Activated T-helper 2 cell treated with anti-CD3 and anti-CD28 coated beads, Interferon-gamma antibody, Interleukin-2, Interleukin-4, amounts not matched to agents 10 μg/mL and 5 μg/mL and 100 μg/mL, durations not matched to agents 14 hours and 24 hours and 36 hours (primary cell): ENCODE measurements at places on chromosomes 5 and 9. TPM values are rescaled to one million over a fixed set of nuclear protein-coding genes. Genes with fewer than 3 reads are reported as not detected.

DNA sequence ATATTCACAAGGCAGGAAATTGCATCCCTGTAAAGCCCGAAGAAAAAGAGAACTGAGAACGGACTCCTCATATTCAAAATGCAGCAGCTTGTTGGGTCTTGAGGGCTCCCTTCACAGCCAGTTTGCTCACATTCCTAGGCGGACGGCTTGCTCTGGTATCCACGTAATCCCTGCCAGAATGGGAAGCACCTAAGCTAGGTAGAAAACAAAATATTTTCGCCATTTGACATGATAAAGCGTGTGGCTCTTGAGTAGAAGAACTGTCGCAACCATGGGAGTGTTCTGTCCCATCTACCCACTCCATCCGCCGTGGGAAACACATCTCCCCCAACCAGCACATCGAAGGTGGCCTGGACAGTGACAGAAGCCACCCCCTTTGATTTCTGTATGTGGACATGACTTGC lies 183.1 kb downstream of the GAS1 start:
- no peak overlapping the region for H3K4me3 ChIP-seq
- H3K36me3 ChIP-seq: no peaks in the 10 kb centered on the region
- no peaks in the 10 kb centered on the region for H3K4me1 ChIP-seq
- H3K27me3 ChIP-seq: no peaks in the 10 kb centered on the region
- no peak overlapping the region for H3K27ac ChIP-seq

ORM2 gene
- total RNA-seq: not detected in 2 replicates

SMU1 gene
- total RNA-seq: 27.6 and 28.3 TPM in 2 replicates

IL31RA gene
- not detected in 2 replicates for total RNA-seq

- H3K36me3 ChIP-seq: no peaks in the 10 kb centered on the region
- H3K27ac ChIP-seq: no peak overlapping the region
- no peak overlapping the region for H3K4me3 ChIP-seq
Observed at GRCh38 chr5:32520972-32521371, 64.4 kb upstream of the SUB1 start.

SHOC1 gene
- not detected in 2 replicates for total RNA-seq

DNA sequence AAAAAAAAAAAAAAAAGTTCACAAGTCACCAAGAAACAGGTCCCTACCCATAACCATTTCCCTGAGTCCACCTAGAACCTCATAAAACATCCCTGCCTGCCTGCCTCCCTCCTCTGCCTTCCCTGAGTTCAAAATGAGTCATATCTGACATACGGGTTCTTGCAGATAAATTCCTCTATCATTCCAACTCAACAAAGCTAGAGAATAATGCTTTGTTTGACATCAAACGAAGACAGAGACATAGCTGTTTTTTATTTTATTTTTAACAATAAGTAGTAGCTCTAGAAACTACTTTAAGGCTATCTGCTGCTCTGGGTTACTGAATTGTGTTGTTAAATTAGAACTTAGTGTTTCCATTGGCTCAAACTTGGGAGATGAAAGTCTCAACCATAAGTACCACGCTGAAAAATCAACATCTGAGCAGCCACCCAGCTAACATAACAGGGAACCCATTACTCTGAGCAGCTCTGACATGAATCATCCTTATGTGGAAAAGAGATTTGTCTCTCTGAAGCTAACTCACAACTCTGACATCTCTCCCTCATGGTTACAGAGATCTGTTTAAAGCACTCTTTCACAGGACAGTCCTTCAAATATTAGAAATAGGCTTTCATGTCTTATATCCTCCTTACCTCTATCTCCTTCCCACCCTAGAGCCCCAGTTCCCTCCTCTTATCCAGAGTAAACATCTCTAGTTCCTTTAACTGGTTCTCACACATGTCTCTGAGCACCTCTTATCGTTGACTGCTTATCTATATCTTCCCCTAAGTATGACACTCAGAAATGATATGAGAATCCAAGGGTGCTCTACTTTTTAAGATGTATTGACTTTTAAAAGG lies 12.1 kb downstream of the TMEM245 start:
- DNase-seq: no peak
- H3K27ac ChIP-seq: peak overlapping the region; percentile 95
- peak overlapping the region; percentile 43 for H3K4me3 ChIP-seq

GRCh38 chr9:880725-881124 lies 39.2 kb downstream of the DMRT1 start:
- H3K27ac ChIP-seq: no peak overlapping the region
- H3K27me3 ChIP-seq: peaks cover 19% of the 10 kb centered on the region
- DNase-seq: peak; percentile 18
- H3K4me3 ChIP-seq: no peak overlapping the region

HNRNPK gene
- 855 and 856 TPM in 2 replicates for total RNA-seq

ADRA1B gene
- total RNA-seq: not detected in 2 replicates

DNA sequence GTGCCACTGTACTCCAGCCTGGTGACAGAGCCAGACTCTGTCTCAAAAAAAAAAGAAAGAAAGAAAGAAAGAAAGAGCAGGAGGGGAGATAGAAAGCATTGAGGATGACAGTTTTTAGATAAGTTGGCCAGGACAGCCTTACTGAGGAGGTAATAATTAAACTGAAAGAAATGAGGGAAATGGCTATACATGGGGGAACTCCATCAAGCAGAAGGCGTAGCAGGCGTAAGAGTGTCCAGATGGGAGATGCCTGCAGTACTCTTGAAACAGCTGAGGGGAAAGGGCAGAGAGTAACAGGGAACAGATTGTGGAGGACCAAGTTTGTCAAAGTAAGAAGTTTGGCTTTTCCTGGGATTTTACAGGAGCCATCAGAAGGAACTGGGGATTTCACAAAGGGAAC lies 57.5 kb downstream of the HMGCS1 start:
- H3K27ac ChIP-seq: no peak overlapping the region
- H3K4me1 ChIP-seq: no peaks in the 10 kb centered on the region
- no peaks in the 10 kb centered on the region for H3K36me3 ChIP-seq
- H3K27me3 ChIP-seq: peaks cover 47% of the 10 kb centered on the region

SH3TC2 gene
- total RNA-seq: not detected in 2 replicates

GRCh38 chr9:131496844-131497405 lies 5.8 kb upstream of the POMT1 start:
- no peak for DNase-seq
- no peaks in the 10 kb centered on the region for H3K27me3 ChIP-seq
- no peak overlapping the region for H3K4me3 ChIP-seq

- H3K27ac ChIP-seq: no peak overlapping the region
- H3K4me3 ChIP-seq: no peak overlapping the region
- H3K36me3 ChIP-seq: no peaks in the 10 kb centered on the region
- H3K27me3 ChIP-seq: peaks cover 27% of the 10 kb centered on the region
Observed at GRCh38 chr5:96440185-96440538, 7.1 kb upstream of the PCSK1 start.

DNA sequence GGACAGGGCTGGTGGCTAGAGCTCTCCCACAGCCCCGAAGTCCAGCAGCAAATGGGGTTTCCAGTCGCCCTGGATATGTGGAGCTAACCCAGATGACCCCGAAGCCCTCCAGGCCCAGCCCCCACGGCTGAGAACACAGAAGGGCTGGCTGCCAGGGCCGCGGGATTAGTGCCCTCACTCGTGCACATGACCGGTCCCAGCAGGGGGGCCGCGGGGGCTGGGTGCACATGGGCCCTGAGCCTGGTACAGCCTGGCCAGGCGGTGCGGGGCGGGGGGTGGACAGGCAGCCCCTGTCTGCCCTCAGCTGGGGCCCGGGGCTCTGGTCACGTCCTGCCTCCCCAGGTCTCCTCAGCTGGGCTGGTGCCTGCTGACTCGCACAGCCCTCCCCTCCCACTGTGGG lies 5.9 kb downstream of the SSNA1 start:
- H3K36me3 ChIP-seq: peaks cover 9% of the 10 kb centered on the region
- H3K4me1 ChIP-seq: peaks cover 8% of the 10 kb centered on the region
- H3K4me3 ChIP-seq: no peak overlapping the region
- H3K27me3 ChIP-seq: no peaks in the 10 kb centered on the region
- DNase-seq: no peak
- H3K27ac ChIP-seq: no peak overlapping the region

- H3K27me3 ChIP-seq: no peaks in the 10 kb centered on the region
- H3K36me3 ChIP-seq: no peaks in the 10 kb centered on the region
- no peaks in the 10 kb centered on the region for H3K4me1 ChIP-seq
- DNase-seq: no peak
- no peak overlapping the region for H3K27ac ChIP-seq
Observed at GRCh38 chr5:165149431-165149830, 1644.0 kb downstream of the MAT2B start.

GRCh38 chr9:132168851-132169250 lies 7.0 kb downstream of the NTNG2 start:
- peaks cover 4% of the 10 kb centered on the region for H3K4me1 ChIP-seq
- H3K36me3 ChIP-seq: peaks cover 9% of the 10 kb centered on the region
- H3K27me3 ChIP-seq: peaks cover 28% of the 10 kb centered on the region
- DNase-seq: no peak
- H3K27ac ChIP-seq: no peak overlapping the region
- no peak overlapping the region for H3K4me3 ChIP-seq
